ENCODE measurements at places on chromosomes 5 and 9.

GRCh38 chr5:67206929-67207328, 10.3 kb upstream of the CD180 start:
- DNase-seq = peak; percentile 11

- DNase-seq = no peak
Observed at GRCh38 chr9:84667571-84668195, 1.8 kb upstream of the NTRK2 start.

DNA sequence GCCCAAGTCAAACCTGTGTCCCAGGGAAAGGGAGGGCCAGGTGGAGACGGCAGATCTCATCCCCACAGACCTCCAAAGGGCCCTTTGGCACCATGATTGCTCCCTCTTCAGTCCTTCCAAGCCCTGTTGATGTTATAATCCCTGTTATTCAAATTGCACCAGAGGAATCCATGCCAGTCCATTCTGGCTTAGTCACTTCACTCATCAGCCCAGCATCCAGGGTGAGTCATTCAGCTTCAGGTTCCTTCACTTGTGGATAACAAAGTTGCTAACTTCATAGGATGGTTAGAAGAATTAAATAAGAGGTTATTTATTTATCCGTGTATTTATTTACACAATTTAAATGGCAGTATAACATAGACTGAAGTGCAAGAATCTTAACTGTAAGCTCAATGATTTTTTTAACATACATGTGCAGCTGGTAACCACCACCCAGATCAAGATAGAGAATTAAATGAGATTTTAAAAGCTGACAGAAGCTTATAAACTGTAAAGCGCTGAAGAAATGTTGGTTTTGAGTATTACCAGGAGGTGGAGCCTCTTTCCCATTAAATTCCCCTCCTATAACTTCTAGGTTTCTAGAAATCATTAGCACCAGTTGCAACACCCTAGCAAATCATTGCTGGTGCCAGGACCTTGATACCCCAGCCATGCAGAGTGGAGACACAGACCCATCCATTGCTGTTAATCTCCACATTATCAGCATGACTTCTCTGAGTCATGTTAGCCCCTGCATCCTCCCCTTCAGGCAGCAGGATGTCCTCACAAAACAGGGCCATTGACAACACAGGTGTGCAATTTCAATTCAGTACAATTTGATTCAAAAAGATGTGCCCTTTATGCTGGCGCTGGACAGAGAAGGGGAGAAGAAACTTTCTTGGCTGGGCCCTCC, 77.4 kb downstream of the SEC61B start:
- peak; percentile 26 for DNase-seq

DNA sequence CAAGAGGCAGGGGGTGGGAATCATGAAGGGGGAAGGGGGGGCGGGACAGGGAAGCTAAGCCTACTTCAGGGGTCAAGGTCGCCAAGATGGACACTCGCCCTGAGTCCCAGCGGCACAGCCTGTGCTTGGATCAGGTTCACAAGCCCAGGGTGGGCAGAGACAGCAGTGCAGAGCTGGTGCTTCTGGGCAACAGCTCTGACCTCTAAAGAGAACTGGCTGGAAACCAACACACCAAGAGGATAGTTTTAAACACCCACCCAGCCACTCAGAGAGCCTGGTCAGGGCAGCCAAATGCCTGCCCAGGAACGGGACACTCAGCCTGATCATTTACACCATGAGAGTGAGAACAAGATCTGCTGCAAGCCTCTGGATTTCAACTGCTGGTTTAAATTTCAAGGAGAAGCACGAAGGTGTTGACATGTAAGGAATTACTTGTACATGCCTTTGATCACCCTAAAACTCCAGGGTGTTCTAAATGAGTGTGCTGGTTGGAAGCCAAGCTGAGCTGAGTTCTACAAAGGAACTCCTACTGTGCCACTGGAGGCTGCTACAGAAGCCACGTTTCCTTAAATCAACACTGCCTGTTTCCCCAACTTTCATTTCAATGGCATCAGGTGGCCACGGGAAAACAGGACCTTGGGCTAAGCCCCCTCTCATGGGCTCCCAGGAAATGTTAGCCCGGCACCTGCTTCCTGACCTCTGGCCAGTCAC, 91.5 kb downstream of the TTLL11 start:
- DNase-seq = no peak

DNA sequence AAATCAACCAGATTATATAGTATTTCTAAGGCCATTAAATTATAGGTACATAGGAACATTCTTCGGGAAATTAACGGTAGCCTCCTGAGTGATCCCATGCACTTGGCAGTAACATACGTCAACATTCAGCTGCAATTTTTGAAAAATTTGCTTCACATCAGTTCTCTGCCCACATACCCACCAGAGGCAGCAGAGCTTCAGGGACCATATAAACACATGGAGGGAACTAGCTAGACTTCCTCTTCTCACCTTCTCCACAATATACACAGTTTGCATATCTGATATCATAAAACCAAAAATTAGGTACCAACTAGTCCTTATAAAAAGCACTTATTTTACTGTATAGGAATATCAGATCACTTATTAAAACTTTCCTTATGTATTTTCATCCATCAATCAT, 4.8 kb downstream of the PSIP1 start:
- no peak for DNase-seq

GRCh38 chr9:3698076-3698475, 172.3 kb upstream of the RFX3 start:
- DNase-seq = no peak

- no peak for DNase-seq
Observed at GRCh38 chr9:128845186-128845931, 15.8 kb upstream of the SPOUT1 start.

DNA sequence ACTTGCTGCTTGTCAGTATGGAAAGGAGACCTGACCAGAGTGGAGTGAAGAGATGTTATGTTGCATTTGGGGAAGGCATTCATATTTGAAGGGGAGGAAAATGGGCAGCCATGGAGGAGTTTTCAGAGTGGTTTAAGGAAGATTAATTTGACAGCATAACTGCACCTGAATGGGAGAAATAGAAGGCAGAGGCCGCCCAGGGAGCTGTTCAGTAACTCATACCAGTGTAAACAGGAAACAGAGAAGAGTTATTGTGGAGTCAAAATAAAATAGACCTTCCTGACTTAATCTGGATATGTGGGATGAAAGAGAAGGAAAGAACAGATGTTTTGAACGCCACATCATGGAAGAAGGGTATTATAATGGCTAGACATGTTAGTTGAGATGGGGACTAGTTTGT, 13.4 kb downstream of the SLC44A1 start:
- no peak for DNase-seq

GRCh38 chr5:64971513-64971912, 202.8 kb downstream of the CWC27 start:
- no peak for DNase-seq

Measured in HTR-8/SVneo (cell line).